ENCODE measurements at places on chromosomes 12 and 14.

- DNase-seq: no peak
Measured at GRCh38 chr14:101634202-101634849, 73.0 kb downstream of the DIO3 start.

DNA sequence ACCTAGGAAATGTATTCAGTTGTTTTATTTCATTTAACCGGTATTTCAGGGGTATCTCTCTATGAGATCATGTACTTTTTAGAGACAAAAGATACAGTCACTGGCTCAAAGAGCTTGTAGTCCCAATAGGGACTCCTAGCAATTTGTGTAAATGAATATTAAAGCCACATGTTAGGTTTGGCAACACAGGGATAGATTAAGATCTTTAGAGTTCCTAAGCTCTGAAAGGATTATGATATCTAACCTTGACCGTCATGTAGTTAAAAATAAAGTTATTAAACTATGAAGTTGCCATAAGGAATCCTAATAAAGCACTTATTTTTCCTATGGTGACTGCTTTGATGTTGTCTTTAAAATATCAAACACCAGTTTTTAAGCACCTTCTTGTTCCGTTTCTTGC, 100.4 kb upstream of the FGD4 start:
- DNase-seq: no peak

GRCh38 chr12:80559766-80560165, 115.7 kb downstream of the PTPRQ start:
- DNase-seq: no peak

DNA sequence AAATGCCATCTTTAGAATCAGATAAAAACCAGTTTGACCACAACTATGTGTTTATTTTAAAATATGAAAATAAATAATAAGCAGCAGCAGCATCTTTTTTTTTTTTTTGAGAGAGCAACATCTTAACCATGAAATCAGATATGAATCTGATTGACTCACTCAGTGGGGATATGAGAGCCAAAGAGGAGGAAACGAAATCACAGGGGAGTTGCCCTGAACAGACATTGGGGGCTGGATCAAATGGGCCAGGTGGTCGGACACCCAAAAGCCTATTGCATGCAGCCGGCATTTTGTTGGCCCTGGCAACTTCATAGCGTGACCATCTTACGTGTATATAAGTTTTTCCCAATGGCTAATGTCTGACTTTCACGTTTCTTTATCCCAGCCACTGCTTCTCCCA, 321.1 kb downstream of the NPAS3 start:
- no peak for DNase-seq

- DNase-seq: no peak
Measured at GRCh38 chr14:29868000-29868399, 59.6 kb downstream of the PRKD1 start.

DNA sequence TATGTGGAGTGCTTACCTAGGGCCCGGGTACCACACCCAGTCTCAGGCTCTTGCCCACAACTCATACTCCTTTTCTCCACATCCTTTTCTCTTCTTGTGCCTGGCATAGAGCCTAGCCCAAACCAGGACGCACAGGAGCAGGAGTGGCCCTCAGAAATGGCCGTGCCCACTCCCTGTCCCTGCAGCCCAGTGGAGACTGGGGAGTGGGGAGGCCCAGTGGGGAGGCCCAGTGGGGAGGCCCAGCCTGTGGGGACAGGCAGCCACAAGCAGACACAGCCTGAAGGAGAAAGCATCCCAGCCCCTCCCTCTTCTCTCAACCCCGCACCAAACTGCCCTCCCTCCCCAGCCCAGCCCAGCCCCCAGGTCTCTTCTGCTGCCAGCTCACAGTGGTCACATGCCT, 196.8 kb downstream of the KIF26A start:
- no peak for DNase-seq

DNA sequence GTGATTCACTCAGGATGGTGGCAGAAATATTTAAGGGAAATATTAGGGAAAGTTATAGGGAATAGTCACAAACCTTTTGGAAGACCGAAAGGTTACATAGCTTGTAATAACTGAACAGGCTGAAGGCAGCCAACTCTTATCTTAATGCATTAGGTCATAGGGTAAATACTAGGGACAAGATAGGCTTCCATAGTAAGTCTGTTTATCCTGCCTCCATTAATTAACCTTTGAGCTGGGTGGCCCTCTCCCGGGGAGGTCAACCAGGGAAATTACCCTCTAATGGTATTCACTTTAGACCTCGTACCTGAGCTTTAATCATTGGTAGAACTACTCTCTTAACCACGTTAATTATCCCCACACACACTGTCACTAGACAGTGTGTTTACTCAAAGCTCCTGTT, 981.8 kb downstream of the SLC16A7 start:
- no peak for DNase-seq

DNA sequence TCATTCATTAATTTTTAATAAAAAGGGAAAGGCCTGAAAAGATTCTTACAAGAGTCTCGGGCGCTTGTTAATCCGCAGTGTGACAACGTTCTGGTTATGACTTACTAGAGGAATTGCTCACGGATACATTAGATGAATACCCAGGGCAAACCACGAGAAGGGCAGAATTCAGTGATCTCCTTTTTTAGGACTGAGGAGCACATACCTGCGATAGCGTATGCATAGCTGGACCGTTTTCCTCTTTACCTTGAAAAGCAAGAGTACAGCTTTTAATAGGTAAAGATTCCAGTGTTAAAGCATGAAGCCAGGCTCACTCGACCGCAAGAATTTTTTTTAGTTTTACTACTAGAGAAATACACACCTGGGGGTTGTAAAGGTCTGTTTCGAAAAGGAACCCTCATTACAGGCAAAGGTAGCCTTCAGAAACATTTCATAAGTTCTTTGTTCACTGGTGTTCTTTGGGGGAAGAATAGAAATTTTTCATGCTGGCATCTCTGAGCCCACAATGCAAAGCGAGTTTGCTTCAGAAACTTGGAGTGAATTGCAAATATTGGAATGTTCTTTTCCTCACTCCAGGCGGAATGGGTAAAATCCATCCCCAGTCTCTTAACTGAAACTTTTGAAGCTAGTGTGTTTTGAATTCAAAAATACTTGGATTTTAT, 953 bp downstream of the MAPK1IP1L start:
- DNase-seq: no peak

- no peak for DNase-seq
Measured at GRCh38 chr12:114347861-114348260, 58.1 kb downstream of the TBX5 start.

DNA sequence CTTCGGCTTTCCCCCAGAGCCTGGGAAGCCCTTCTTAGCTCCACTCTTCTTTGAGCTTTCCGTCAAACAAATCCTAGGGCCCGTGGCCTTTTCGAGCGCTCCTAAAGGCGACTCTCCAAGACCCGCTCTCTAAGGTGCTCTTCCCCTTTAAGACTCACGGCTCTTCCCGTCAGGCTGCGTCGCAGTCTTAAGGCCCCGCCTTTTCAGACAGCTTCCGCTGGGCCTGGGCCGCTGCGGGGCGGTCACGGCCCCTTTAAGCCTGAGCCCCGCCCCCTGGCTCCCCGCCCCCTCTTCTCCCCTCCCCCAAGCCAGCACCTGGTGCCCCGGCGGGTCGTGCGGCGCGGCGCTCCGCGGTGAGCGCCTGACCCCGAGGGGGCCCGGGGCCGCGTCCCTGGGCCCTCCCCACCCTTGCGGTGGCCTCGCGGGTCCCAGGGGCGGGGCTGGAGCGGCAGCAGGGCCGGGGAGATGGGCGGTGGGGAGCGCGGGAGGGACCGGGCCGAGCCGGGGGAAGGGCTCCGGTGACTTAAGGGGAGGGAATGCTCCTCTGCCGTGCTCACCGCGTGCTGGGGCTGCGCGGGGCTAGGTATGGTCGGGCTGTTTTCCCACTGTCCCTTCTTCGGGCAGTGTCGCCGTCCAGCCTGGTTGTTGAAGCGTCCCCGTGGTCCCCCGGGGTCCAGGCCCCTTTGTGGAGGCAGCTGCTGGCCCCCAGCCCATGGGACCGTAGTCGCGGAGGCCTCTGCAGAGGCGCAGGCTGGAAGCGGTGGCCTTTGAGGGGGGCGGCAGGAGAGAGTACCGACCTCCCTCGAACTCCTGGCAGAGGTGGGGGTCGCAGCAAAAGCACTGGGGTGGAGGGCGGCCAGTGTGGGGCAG, at the start of gene PEX5:
TSS of gene PEX5 (plus strand) at position 289 of the 870 bp plus-strand sequence. CDS start 692 bp downstream, outside the sequence.
- DNase-seq: peak; percentile 97

DNA sequence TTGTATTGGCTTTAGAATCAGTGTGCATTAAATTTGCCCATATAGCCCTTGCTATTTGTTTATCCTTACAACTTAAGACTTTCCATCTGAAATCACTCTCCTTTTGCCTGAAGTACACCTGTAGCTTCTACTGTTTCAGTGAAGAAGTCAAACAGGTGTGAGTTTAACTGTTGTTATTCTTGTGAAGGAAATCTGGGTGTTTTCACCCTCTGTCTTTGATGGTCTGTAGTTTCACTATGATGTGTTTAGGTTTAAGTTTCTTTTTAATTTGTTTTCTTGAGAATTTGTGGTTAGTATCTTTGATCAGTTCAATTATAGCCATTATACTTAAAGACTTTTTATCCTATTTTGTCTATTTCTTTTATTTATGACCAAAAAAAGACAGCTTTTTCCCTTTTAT, 68.9 kb upstream of the BBS10 start:
- DNase-seq: no peak

DNA sequence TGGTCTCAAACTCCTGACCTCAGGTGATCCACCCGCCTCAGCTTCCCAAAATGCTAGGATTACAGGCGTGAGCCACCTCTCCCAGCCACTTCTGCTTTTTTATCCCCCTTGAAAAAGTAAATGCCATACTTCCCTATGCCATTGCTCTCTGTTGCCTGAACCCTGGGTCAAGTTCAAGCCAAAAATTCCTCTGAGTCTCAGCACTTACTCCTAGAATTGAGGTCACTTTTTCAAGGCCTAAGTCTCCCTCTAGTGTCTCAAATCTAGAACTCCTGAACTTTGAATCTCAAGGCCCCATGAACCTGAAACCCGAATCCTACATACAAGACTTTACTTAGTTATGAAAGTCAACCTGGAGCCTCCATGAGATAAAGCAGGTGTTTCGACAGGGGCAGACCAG, 1.4 kb upstream of the APOBEC1 start:
- no peak for DNase-seq

- DNase-seq: peak; percentile 79
Measured at GRCh38 chr14:34981743-34982420, 910 bp upstream of the SRP54 start.

DNA sequence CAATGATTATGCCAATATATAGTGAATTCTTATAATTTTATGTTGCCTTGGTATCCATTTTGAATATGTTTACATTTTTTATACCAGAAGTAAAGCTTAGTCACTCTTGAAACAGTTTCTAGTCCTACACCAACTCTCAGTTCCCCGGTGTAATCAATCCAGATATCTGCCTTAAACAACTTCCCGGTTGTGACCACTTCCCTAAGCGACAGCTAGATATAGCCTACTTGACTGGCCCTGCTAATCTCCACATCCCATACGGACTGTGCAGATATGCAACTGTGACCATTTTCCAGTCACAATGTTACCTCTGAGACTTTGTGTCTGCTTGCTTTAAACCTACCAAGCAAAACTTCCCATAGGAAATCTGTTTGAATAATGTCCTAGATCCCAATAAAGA, 1551.5 kb upstream of the SEL1L start:
- no peak for DNase-seq

GRCh38 chr14:104551851-104552737, 27.5 kb upstream of the C14orf180 start:
- DNase-seq: peak; percentile 67

GRCh38 chr14:100580316-100581227, 6.6 kb downstream of the BEGAIN start:
- DNase-seq: peak; percentile 52

- no peak for DNase-seq
Measured at GRCh38 chr12:42963988-42964387, 374.4 kb upstream of the PRICKLE1 start.

- no peak for DNase-seq
Measured at GRCh38 chr12:46264057-46264456, 4.8 kb downstream of the SLC38A1 start.

GRCh38 chr12:14741153-14741552, 44.8 kb upstream of the GUCY2C start:
- DNase-seq: no peak

DNA sequence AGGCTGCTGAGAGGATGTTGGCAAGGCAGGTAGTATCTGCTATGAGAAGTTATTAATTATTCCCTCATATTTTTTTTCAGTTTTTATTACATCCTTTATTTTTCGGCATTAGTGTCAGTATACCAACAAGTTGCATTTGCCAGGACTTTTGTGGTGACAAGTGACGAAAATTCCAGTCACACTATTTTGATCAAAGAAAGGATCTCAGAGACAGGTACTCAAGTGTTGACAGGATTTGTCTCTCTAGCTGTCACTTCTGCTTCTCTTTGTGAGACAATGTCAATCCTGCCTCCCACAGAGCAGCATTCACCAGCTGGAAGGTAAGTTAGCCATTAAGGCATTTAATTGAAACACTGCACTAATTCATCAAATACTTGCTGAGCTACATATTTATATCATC, 18.0 kb upstream of the IFNG start:
- no peak for DNase-seq

GRCh38 chr12:77070800-77071449, 5.6 kb upstream of the E2F7 start:
- no peak for DNase-seq

GRCh38 chr12:31220061-31220460, 105.9 kb downstream of the SINHCAF start:
- DNase-seq: no peak

DNA sequence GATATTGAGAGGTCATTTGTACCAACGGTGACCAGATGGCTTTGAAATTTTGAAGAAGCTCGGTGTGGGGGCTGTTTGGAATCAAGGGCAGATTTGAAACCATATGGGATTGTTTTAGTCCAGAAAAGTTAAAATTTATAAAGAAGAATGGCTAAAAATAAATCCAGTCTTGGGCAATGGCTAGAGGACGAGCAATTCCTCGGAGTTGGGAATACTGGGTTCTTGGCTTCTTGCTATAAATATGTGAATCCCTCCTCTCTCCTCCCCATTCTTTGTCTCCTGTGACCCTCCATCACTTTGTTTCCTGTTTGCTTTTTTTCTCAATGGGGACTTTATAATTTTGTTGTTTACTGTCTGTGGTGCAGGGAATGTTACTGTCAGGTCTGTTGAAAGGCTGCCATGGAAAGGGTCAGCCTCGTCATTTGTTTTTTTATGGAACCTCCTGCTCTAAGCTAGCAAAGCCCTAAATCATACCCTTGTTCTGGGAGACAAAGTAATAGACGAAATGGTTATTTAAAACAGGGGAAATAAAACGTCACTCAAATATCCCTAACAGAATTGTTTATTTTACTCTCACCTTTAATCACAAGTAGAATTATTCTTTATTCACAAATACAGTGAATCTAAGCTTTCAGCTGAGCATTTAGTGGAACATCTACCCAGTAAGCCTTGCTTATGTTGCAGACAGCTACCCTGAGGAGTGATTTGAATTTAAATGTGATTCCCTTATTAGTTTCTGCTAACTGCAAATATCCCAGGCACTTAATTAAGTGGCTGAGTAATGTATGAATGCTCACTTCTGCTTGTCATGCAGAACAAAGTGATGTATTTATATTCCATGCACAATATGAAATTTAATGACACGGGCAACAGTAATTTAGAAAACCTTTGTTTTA, 273.1 kb upstream of the NOVA1 start:
- DNase-seq: no peak

DNA sequence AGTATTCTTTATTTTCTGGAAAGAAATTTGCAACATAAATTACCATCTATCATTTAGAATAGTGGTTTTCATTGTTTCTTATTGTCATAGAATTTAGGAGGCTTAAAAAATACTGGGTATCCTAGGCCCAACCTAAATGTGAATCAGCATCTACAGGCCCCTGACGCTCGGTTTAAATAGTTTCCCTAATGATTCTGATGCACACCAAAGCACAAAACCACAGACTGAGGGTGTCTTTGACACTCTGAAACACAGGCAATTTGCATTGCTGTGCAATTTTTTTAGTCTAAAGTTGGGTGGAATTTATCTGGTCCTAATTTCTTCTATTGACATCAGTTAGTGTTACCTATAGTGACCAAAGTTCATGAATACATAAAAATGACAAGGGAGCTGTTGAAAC, 87.6 kb upstream of the SSTR1 start:
- DNase-seq: no peak
